Stimulated activated CD8-positive, alpha-beta memory T cell treated with anti-CD3 and anti-CD28 coated beads, Interleukin-7, amount 100 ng/mL, for 24 hours (primary cell): ENCODE measurements at places on chromosomes 16 and 17.

DNA sequence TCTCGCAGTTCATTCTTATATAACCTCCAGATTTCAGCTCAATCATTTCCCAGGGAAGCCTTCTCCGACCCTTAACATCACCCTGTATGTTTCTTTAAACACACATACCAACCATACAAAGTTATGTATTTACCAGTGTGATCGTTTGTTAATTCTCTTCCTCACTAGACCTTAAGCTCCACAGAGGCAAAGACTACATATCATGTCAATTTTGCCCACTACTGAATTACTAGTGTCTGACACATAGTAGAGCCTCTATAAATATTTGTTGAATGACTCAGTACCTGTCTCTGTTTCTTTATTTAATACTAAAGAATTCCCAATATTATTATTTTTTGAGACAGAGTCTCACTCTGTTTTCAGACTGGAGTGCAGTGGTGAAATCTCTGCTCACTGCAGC lies 137.2 kb downstream of the SHISA9 start:
- DNase-seq: no peak

DNA sequence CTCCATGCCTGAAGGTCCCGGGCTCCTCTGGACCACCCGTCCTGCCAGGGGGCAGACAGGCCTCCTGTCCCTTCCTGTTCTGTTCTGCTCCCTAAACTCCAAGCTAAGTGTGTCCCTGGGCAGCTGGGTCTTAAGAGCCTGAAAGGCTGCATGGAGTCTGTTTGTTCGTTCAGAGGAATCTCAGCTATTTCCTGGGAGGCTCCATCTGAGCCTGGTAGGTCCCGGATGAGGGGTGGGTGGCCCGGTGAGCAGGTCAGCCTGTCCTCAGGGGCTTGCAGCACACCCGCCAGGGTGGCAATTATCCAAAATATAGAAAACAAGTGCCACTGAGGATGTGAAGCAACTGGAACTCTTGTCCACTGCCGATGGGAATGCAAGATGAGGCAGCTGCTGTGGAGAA lies 12.6 kb downstream of the ACTG1 start:
- no peak for DNase-seq

GRCh38 chr16:47395733-47396498 lies 64.9 kb downstream of the ITFG1 start:
- DNase-seq: no peak

DNA sequence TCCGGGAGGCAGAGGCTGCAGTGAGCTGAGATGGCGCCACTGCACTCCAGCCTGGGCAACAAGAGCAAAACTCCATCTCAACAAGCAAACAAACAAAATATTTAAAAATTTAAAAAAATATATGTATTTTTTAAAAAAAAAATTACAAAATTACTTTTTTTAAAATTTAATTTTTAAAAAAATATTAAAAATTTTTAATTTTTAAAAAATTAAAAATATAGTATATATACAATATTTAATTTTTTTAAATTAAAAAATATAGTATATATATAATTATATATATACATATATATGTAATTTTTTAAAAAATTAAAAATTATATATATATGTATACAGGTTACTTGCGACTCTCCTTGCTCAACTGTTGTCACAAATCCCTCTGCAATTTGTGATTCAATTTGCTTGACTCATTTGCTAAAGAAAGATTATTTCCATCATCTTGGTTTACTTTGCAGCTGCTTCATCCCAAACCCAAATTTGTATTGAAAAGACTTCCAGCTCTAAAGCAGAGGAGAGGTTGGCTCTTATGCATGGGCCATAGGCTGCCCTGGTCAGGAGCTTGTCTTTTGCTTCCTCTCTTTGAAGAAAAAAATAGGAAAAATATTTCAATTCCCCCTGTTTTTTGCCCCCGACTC lies 247.4 kb upstream of the IRX3 start:
- DNase-seq: no peak

GRCh38 chr17:27575096-27575911 lies 55.7 kb upstream of the LGALS9 start:
- no peak for DNase-seq

DNA sequence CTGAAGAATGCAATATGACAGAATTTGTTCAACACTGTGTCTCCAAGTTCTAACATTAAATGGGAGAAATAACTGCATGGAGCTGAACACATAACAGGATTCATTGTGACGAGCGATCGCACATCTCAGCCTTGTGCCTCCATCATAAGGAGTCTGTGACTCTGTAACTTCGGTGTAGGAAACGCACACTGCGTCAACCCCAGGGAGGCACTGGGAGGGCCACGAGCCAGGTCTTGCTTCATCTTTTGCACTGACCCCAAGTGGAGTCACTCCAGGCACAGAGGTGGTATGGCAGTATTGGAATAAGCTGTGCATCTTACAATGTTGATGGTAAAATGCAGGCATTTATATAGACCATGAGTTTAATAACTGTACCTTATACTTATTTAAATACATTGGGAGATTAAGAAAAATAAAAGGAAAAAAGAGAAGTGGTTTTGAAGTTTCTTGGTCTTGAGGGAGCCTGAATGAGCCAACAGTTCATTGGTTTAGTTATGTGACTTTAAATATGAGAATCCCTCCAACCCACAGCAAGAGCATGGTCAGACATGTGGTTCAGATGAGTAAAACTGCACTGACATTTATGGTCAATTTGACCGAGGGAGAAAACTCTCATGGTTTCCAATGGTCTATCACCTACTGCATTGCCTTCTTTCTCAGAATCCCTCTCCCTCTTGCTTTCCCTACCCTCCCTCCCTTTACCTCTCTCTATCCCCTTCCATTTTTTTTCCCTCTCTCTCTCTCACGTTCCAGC lies 5.7 kb upstream of the PMP22 start:
- no peak for DNase-seq

GRCh38 chr17:71477356-71477755 lies 643.5 kb upstream of the SOX9 start:
- DNase-seq: no peak

- peak; percentile 99 for DNase-seq
Measured at GRCh38 chr17:74873037-74873873, 461 bp upstream of the FDXR start.

- no peak for DNase-seq
Measured at GRCh38 chr16:24953306-24953705, 61.9 kb downstream of the ARHGAP17 start.

GRCh38 chr17:40303009-40303657 lies 5.8 kb upstream of the RARA start:
- no peak for DNase-seq

DNA sequence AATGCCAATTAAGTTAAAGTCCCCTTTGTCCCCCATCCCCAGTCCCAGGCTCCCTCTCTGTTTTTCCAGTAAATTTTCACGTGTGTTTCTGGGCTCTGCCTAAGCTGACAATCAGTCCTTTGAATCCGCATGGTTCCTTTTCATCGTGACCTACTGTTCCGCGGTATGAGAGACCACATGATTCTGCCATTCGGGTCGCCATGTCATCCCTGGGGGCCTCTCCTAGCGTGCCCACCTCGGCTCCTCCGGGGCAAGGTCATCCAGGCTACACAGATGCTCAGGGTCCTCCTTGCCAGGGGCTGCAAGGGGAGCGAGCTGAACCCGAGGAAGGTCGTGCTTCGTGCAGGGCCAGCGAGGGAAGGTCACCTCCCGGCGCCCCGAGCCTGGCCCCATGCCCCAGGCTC lies 157.6 kb downstream of the RAB11FIP4 start:
- no peak for DNase-seq

GRCh38 chr16:3961449-3961849 lies 80.9 kb upstream of the CREBBP start:
- DNase-seq: no peak

GRCh38 chr16:78942625-78943245 lies 657.8 kb downstream of the MAF start:
- DNase-seq: no peak

DNA sequence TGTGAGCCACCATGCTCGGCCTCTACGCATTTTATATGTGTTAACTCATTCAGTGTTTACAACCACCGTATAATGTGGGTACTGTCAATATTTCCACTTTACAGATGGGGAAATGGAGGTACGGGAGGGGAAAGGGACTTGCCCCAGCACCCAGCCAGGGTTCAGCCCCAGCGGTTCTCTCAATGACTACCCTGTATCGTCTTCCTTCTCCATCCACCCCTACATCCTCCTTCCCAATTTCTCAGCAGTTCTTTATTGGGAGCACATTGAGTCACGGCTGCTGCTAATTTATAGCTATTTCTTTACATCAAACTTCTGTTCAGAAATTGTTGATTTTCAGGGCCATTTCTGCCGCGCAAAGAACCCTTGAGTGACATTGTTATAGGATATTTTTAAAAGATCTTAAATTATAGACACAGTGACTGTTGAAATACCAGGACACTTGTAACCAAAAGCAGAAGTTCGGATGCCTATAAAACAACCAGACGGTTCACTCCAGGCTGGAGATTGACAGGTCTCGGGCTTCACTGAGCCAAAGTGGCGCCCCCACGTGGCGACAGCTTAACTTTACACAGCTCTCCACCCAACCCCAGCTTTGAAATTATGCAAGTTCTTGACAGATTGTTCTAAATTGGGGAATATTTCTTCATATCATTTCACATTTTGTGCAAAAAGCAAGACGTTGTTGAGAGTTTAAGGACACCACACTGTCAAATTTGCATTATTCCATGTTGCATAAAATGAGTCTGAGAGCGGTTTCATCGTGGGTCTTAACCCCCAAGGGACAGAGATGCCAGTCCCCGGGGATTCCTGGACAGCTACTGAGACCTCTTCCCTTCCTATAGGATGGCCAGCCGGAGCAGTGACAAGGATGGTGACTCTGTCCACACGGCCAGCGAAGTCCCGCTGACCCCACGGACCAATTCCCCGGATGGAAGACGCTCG lies 11.8 kb downstream of the SYT17 start:
- peak; percentile 11 for DNase-seq

- DNase-seq: no peak
Measured at GRCh38 chr17:57379237-57379894, 123.0 kb downstream of the MSI2 start.

DNA sequence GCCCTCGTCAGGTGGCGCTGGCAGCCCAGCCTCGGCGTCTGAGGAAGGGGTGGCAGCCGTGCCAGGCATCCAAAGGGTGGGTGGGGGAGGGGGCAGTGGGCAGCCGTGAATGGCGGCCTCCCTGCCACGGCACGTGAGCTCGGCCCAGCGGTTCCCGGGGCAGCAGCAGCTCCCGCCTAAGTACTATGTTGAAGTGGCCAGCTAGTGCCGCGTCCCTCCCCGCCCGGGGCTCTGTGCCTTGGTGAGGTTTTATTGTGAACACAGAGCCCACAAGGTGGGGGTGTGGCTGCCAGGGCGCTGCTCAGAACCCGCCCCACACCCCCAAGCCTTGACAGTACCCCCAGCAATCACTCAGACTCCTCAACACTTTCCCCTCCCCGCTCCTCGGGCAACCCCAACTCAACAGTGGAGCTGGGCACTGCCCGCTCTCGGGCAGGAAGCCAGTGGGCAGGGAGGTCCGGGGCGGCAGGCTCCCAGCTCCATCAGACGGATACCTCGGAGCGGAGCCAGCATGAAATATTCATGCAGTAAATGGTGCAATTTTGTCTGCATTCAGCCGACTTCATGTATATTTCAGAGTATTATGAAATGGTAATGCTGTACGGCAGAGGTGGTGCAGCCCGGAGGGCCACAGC lies 80.4 kb downstream of the ENGASE start:
- no peak for DNase-seq

DNA sequence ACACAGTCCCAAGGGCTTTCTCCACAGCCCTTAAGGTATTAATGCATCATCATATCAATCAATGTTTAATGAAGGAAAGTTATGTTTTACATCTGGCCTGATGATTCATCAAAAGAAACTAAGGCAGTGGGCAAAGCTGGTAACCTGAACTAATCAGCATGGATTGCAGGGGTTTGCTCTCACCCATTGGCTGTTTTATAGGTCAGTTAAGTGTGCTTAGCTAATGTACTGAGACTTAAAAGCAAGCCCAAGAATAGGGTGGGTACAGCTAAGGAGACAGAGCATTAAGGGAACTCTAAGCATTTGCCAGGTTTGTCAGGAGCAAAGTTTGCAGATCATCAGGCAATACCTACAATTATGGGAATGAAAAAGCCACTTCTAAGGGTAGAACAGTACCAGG lies 1247.6 kb downstream of the CDH8 start:
- no peak for DNase-seq

GRCh38 chr16:19823322-19823721 lies 61.3 kb downstream of the GPRC5B start:
- no peak for DNase-seq
